ENCODE measurements at places on chromosomes 6 and 20. TPM values are rescaled to one million over a fixed set of nuclear protein-coding genes. Genes with fewer than 3 reads are reported as not detected.
A peak's percentile ranks its signal among the peaks of the same experiment; 100 is the strongest.

SLC32A1 gene
- not detected for total RNA-seq

C6orf141 gene
- not detected for total RNA-seq

TNF gene
- 2.3 TPM for total RNA-seq

PDYN gene
- total RNA-seq, result not detected

TAAR8 gene
- not detected for total RNA-seq

TFAP2A gene
- total RNA-seq, result not detected

ADAM33 gene
- not detected for total RNA-seq

MARCKS gene
- 2.2 TPM for total RNA-seq

CENPW gene
- total RNA-seq, result not detected

C6orf132 gene
- total RNA-seq, result 0.13 TPM

IL20RA gene
- total RNA-seq, result not detected

KCNG1 gene
- 2.3 TPM for total RNA-seq

DPPA5 gene
- not detected for total RNA-seq

GRCh38 chr6:149060985-149061760 lies 256.3 kb upstream of the TAB2 start:
- no peaks in the 10 kb centered on the region for H3K27me3 ChIP-seq
- H3K4me3 ChIP-seq, result peak overlapping the region; percentile 71
- H3K4me1 ChIP-seq, result peaks cover 16% of the 10 kb centered on the region
- DNase-seq, result no peak
- peak overlapping the region; percentile 82 for H3K27ac ChIP-seq
- no peaks in the 10 kb centered on the region for H3K36me3 ChIP-seq

- no peaks in the 10 kb centered on the region for H3K4me1 ChIP-seq
- H3K36me3 ChIP-seq, result no peaks in the 10 kb centered on the region
- no peak overlapping the region for H3K4me3 ChIP-seq
Observed at GRCh38 chr6:13152764-13153163, 175.6 kb downstream of the TBC1D7 start.

- H3K27ac ChIP-seq, result no peak overlapping the region
- peaks cover 13% of the 10 kb centered on the region for H3K27me3 ChIP-seq
- H3K36me3 ChIP-seq, result no peaks in the 10 kb centered on the region
- DNase-seq, result no peak
- no peaks in the 10 kb centered on the region for H3K4me1 ChIP-seq
Observed at GRCh38 chr20:58213121-58213520, 15.3 kb downstream of the ANKRD60 start.

GRCh38 chr6:21109391-21110178 lies 484.0 kb upstream of the SOX4 start:
- H3K4me3 ChIP-seq, result no peak overlapping the region
- peaks cover 17% of the 10 kb centered on the region for H3K4me1 ChIP-seq
- H3K36me3 ChIP-seq, result no peaks in the 10 kb centered on the region
- H3K27me3 ChIP-seq, result no peaks in the 10 kb centered on the region
- no peak for DNase-seq
- no peak overlapping the region for H3K27ac ChIP-seq

DNA sequence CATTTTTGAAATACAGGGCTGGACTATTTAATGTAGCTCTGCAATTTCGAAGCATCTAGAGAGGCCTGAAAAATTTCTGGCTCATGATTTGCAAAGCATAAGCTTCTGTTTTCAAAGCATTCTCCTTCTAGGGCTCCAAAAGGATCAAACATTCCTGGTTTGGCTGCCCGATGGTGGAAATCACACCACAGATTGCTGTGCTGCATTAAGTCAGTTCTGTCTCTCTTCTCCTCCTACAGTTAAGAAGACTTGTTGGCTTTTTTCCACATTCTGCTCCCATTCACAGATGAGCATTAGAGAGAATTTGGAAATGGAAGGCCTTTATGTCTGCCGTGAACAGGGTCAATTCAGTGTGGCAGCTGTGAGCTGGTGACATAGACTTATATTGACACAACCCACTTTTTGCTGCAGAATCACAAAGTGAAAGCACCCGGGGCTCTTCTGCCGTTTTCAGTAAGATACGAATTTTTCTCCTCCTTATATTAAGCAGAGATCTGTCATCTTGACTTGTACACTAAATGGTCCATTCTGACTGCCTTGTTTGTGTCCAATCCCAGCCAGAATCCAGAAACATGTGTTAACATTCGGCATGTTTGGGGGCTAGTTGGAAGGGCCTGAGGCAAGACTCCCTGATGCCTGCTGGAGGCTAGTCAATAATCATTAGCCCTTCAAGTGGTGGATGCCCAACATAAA lies 330.8 kb upstream of the DEFB112 start:
- DNase-seq, result no peak
- no peaks in the 10 kb centered on the region for H3K27me3 ChIP-seq
- H3K36me3 ChIP-seq, result no peaks in the 10 kb centered on the region
- H3K27ac ChIP-seq, result no peak overlapping the region

- peaks cover 6% of the 10 kb centered on the region for H3K27me3 ChIP-seq
- no peaks in the 10 kb centered on the region for H3K36me3 ChIP-seq
- H3K27ac ChIP-seq, result no peak overlapping the region
- H3K4me3 ChIP-seq, result no peak overlapping the region
- H3K4me1 ChIP-seq, result no peaks in the 10 kb centered on the region
Observed at GRCh38 chr20:20977786-20978185, 128.4 kb downstream of the LINC00237 start.

DNA sequence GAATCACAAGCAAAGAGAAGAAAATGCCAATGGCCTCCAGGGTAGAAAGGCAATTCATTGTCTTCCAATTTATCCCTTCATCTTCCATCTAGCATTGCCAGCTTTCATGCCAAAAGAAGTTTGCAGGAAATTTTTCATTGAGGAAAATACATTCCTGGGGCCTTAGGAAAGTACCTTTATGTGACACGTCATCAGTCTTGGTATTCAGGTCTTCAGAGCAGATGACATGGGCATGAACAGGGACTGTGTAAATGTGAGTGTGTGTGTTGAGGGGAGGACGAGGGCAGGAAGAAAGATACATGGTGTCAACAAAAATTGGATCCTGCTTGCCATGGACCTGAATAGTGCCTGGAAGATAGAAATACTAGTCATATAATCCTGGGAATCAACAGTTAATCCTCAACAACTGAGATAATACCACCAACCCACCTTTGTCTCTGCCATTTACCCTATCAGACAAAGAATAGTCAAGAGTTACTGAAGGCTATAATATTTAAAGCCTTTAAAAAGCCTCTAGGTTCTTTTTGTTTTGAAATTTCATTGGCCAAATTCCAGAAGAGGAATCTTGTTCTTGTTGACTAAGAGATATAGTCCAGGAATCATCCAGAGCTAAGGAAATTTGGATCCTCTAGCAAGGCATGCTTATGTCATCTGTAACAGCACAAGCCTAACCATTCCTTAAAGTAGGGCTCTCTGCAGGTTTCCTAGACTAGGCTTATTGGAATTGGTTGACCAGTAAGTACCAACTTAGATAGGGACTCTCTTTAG lies 405.8 kb upstream of the SASH1 start:
- H3K27me3 ChIP-seq, result peaks cover 21% of the 10 kb centered on the region
- H3K4me1 ChIP-seq, result no peaks in the 10 kb centered on the region
- H3K27ac ChIP-seq, result no peak overlapping the region
- no peak for DNase-seq
- no peak overlapping the region for H3K4me3 ChIP-seq
- H3K36me3 ChIP-seq, result no peaks in the 10 kb centered on the region

GRCh38 chr6:129120856-129121638 lies 238.1 kb downstream of the LAMA2 start:
- no peaks in the 10 kb centered on the region for H3K27me3 ChIP-seq
- no peak for DNase-seq
- H3K4me1 ChIP-seq, result no peaks in the 10 kb centered on the region
- no peak overlapping the region for H3K4me3 ChIP-seq
- no peak overlapping the region for H3K27ac ChIP-seq

DNA sequence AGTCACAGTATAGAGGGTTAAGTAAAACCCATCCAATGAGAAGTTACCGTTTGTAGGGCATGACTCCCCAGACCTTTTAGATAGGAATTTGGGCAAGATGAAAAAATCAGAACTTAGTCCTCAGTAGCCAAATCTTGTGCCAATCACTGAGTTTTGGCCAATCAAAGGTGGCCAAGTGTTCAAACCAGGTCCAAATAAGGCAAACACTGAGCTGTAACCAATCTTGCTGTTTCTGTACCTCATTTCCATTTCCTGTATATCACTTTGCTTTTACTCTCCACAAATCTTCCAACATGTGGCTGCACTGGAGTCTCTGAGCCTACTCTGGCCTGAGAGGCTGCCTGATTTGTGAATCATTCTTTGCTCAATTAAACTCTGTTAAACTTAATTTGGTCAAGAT lies 81.8 kb upstream of the GPR6 start:
- DNase-seq, result no peak
- no peak overlapping the region for H3K27ac ChIP-seq
- H3K4me1 ChIP-seq, result no peaks in the 10 kb centered on the region
- H3K27me3 ChIP-seq, result peaks cover 4% of the 10 kb centered on the region

DNA sequence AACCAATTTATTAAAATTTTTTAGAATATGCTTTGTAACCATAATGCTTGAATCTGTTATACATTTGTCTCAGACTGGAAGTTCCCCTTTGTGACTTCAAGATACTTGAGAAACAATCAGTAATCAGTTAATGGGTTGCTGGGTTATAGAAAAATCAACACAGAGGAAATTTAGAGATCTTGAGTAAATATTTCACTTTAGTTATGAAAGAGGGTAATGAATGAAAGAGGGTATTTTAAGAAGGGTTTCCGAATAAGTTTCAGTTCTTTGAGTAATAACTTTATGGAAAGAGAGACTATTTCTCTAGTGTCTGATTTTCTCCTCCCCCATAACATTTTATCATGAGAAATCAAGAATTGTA lies 21.4 kb downstream of the ZFAND3 start:
- no peaks in the 10 kb centered on the region for H3K27me3 ChIP-seq
- DNase-seq, result no peak
- no peak overlapping the region for H3K27ac ChIP-seq
- H3K36me3 ChIP-seq, result no peaks in the 10 kb centered on the region
- no peak overlapping the region for H3K4me3 ChIP-seq
- peaks cover 23% of the 10 kb centered on the region for H3K4me1 ChIP-seq

DNA sequence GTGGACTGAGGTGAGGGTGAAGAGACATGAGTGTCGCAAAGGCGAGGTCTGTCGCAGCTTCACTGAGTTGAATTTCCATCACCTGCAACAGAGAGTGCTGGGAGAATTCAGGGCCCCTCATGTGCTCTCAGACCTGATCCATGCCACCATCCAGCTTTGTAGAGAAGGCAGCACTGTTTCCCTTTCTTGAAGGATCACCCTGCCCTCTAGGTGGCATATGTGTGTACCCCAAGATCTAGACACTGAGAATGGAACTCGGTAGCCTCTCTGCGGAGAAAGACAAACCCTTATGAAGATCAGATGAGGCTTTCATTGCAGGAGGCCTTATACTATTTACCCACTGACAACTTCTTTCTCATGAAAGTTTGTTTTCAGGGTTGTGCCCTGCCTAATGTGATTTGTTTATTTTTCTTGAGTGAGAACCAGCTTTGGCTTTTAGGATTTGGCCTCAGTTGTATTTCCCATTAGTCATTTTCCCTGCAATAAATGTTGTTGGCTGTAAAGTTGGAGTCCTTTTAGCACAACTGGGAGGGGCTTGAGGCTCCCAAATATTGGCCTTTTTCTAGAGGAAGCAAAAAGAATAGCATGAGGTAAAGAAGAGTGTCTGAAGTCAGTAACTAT lies 811.3 kb downstream of the DHX35 start:
- DNase-seq, result no peak
- no peaks in the 10 kb centered on the region for H3K4me1 ChIP-seq
- no peaks in the 10 kb centered on the region for H3K36me3 ChIP-seq

GRCh38 chr6:34324738-34325444 lies 67.6 kb downstream of the NUDT3 start:
- H3K27ac ChIP-seq, result no peak overlapping the region
- peaks cover 3% of the 10 kb centered on the region for H3K4me1 ChIP-seq
- no peaks in the 10 kb centered on the region for H3K27me3 ChIP-seq
- H3K4me3 ChIP-seq, result no peak overlapping the region

DNA sequence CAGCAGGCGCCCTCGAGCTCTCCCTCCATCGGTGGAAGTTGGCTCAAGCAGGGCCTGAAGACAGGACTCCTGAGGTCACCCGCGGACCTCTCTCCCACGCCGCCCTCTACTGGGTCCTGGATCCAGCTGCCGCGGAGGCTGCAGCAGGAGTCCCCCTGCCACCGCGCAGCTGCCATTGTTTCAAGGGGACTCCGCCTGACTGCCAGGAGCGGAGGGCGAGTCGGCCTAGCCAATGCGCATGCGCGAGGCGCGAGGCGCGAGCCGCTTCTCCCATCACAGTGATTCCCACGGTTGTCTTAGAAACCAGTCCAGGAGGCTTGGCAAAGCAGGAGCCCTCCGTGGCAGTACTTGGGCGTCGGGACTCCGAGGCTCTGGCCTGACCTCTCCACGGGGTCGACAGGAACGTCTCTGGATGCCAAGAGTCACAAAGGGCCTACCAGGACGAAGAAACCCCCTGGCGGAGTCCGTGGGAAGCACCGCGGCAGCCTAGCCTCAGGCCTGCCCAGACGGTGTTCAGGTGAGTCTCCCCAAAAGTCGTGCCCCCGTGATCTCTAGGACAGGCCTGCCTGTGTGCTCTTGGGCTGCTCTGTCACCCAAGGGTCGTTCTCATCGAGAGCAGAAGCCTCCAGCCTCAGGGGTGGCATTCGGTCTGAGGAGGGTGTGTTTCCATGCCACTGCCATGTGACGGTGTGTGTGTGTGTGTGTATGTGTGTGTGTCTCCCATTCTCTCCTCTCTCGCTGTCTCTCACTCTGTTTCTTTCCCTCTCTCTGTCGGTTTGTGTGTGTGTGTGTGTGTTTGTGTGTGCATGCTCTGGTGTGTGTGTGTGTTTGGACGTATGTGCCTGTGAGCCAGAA lies 290.6 kb upstream of the ZNF337 start:
- H3K4me1 ChIP-seq, result peaks cover 12% of the 10 kb centered on the region
- DNase-seq, result peak; percentile 53
- peak overlapping the region; percentile 84 for H3K4me3 ChIP-seq
- H3K36me3 ChIP-seq, result no peaks in the 10 kb centered on the region

DNA sequence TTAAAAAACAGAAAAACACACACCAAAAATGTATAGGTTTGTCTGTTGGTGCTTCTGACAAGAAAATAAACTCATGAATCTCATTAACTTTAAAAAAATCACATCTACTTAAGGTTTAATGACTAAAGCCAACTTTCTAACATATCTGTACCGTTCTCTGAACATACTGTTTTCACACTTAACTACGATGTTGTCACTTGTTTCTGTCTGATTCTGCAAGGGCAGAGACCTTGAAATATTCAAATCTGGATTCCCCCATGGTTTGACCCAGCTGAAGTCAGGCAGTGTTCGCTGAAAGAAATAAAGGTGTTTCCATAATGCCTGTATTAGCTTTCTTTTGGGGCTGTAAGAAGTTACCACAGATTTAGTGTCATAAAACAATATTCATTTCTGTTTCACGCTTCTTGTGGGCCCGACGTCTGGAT lies 2.7 kb upstream of the ASXL1 start:
- no peak overlapping the region for H3K4me3 ChIP-seq
- no peak overlapping the region for H3K27ac ChIP-seq
- H3K27me3 ChIP-seq, result no peaks in the 10 kb centered on the region
- H3K4me1 ChIP-seq, result peaks cover 22% of the 10 kb centered on the region

Measured in naive thymus-derived CD8-positive, alpha-beta T cell (primary cell).